ENCODE measurements at places on chromosomes 12 and 14.

DNA sequence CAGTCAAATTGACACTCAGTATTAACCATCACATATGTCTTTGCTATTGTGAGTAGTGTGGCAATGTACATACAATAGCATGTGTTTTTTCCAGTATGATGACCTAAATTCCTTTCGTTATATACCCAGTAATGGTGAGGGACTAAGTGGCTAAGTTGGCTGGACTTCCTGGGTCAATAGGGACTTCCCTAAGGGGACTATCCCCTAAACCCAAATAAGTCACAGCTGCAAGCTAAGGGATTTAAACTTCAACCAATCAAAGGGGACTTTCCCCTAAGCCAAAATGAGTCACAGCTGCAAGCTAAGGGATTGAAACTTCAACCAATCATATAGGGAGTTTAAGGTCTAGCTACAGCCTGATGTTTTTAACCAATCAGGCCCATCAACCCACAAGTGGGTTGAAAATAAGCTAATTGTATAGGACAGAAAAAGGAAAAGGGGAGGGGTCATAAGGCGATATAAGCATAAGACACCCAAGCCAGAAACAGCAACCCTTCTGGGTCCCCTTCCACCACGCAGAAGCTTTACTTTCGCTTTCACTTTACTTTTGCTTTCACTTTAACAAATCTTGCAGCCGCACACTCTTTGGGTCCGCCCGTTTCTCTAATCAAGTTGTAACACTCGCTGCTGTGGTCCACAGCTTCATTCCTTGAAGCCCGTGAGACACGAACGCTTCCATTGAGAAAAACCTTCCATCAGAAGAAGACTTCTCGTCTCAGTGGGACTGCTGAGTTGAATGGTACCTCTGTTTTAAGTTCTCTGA is 404.4 kb downstream of the FLRT2 start:
- DNase-seq: peak; percentile 41

GRCh38 chr12:4987076-4988046 is 56.3 kb upstream of the KCNA5 start:
- no peak for DNase-seq

- no peak for DNase-seq
These were observed 20.7 kb downstream of the SLC7A7 start for GRCh38 chr14:22794551-22794951.

DNA sequence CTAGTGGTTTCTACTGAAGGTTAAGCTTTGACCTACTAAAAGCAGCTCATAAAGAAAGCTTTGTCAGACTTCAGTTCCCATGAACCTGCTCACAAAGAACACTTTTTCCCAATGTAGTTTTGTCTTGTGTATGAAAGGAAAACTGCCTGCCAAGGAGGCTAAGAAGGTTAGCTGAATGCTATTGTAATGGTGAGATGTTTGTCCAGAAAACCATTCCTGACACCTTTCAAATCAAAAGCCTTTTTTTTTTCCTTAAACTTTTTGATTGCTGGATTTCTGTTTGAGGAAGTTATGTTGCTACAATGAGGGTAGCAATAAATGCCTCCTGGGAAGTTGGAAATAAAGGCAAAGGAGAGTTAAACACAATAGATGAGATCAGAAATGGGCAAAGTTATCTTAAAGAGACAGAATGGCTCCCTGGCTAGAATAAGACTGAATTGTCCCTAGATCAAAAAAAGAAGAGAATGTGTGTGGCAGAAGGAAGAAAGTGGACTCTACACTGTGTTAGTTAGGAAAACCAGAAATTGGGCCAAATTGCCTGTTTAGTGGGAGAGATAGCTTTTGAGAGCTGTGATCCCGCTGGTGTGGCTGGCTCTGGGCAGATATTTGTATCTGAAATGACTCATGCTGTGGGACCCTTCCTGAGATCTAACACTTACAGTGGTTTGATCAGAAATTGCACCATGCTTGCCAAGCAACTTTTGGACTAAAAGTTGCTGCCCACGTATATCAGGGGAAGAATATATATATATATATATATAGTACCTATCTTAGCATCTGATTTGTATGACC is 27.5 kb downstream of the TECPR2 start:
- no peak for DNase-seq

- no peak for DNase-seq
These were observed 43.9 kb downstream of the MVK start for GRCh38 chr12:109617491-109617890.

DNA sequence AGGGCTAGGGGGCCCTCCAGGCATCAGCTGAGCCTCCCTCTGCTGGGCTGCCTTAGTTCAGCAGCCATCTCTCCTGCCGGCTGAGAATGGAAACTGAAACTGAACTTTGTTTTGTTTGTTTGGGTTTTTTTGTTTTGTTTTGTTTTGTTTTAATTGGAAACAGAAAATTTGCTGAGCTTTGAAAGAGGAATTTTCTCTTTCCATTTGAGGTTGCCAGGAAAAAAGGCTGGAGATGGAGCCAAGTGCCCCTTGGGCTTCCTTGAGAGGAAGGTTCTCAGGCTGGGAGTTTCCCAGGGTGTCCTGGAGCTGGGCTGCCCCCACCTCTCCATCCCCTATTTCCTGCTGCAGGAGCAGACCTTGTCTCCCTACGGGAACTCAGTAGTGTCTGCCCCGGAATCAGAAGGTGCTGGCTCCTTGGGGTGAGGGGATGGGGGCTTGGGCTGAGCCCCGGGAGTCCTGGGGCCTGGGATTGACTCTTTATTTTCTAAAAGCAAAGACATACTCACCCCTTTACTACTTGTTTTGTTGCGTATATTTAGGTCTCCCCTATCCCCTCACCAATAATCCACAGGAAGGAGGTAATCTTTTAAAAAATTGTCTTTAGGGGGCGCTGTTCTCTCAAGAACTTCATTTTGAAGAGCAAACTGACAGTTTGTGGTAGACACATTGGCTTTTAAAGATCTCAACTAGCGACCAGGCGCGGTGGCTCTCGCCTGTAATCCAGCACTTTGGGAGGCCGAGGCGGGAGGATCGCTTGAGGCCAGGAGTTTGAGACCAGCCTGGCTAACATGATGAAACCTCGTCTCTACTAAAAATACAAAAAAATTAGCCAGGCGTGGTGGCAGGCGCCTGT is 21.3 kb upstream of the OASL start:
- peak; percentile 58 for DNase-seq

GRCh38 chr12:116735951-116736599 is 1.8 kb downstream of the SPRING1 start:
- DNase-seq: no peak

- DNase-seq: no peak
These were observed 54.5 kb downstream of the APAF1 start for GRCh38 chr12:98699586-98699985.

GRCh38 chr12:102992720-102993119 is 35.2 kb downstream of the ASCL1 start:
- no peak for DNase-seq

DNA sequence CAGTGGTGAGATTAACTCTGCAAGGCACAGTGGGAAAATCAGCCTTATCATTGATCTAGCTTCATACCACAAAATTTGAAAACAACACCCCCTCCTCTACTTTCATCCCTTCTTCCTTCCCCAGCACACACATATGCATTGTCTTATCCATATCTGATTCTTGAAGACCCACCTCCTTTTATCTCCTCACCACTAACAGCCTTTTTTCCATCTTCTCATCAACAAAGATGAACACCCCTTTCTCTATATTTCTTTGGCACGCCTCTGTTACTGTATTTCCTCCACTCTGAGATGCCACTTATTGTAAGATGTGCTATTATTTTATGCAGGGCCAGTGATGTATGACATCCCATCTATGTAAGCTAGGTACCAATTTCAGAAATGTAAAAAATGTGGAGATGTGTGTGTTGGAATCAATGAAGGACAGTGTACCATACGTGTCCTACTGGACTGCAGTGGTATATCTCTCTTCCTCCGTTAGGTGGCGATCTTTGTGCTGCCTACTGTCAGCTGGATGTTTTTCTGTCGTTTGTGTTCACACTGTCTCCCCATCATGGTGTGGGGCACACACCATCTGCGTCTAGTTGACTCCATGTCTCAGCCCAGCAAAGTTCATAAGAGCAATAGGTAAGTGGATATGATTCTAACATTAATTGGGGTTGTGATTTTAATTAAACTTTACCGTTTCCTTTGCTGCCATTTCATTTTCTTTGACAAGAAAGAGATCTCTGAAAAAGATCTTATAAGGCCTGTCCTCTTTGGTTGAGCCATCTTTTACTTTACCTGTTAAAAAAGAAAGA is 24.0 kb downstream of the CCDC38 start:
- DNase-seq: peak; percentile 62

Data from stimulated activated naive CD4-positive, alpha-beta T cell (primary cell).